ENCODE measurements at places on chromosomes 3 and 15.

GRCh38 chr3:173599673-173600072, 202.1 kb downstream of the NLGN1 start:
- no peak for DNase-seq

DNA sequence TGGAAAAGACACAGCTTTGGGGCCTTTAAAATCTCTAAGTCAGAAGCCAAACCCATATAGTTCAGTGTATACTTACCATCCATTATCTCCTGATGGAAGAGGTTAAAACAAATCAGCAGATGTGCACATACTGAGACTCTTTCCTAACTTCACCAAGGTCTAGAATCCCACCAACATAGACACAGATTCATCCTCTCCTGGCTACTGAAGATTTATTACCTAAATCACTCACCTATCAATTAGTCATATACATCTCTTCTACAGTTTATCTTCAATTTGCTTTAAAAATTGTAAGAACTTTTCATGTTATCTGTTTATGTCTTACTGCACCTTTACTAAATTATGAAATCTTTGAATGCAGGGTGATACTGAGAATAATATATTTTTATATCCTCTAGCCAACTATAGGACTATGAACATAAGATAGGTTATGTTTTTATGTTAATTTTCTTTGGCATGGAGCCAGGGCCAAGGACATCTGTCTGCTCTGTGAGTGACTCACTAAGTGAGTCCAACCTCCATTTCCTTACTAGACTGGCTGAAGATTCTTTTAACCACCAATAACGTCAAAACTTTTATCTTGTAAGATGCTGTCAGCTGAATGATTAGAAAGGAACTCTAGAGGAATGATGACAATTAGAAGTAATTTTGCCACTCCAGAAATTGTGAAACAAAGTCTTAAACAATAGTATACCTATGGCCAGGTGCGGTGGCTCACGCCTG, 397.6 kb downstream of the FOXP1 start:
- no peak for DNase-seq

GRCh38 chr3:127083778-127084397, 101.0 kb downstream of the PLXNA1 start:
- DNase-seq, result no peak

- no peak for DNase-seq
Measured at GRCh38 chr3:129346695-129347457, 68.2 kb downstream of the HMCES start.

DNA sequence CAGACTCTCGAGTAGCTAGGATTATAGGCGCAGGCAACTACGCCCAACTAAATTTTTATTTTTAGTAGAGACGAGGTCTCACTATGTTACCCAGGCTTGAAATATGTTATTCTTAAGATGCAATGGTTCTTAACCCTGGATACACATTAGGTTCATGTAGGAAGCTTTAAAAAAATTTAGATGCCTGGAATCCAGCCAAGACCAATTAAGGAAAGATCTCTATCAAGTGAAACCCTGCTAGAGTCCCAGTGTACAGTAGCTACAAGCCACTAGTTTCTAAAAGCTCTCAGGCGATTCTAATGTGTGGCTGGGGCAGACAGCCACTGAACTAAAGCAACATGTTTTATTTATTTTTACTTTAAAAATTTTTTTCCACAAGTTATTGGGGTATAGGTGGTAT, 33.2 kb downstream of the TRIM69 start:
- DNase-seq, result no peak

GRCh38 chr15:60554494-60554893, 75.6 kb upstream of the ICE2 start:
- no peak for DNase-seq

Measured in AG09309 (cell line).